ENCODE measurements at places on chromosomes 2 and 18.
A peak's percentile ranks its signal among the peaks of the same experiment; 100 is the strongest.

DNA sequence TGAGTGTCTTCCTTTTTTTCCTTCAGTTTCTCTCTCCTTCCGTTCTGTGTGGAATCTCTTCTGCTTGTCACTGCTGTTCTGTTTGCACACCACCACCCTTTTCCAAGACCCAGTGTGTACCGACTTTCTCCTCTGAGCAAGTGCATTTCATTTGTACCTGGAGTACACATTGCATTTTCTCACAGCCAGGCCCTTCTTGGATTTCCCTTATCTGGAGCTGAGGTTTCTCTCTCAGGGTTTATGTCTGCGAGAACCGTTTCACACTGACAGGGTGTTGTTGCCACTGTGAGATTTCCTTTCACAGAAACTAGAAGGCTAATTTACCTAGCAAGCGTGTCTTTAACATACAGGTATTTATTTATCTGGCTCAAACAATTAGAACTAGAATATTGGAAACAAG lies 26.2 kb downstream of the NCOA1 start:
- DNase-seq = no peak

DNA sequence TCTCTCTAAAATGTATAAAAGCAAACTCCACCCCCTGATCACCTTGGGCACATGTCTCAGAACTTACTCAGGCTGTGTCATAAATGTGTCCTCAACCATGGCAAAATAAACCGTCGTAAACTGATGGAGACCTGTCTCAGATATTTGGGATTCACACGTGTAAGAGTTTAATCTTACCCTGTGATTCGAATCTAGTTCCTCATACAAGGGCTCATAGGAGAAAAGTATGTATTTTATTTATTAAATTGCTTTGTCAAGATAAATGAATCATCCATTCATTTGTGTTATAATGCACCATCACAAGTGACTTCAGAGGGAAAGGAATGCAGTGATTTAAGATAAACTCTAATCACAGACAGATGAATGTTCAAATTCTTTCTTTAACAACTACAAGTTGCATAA lies 712.5 kb upstream of the LRATD1 start:
- DNase-seq = no peak

DNA sequence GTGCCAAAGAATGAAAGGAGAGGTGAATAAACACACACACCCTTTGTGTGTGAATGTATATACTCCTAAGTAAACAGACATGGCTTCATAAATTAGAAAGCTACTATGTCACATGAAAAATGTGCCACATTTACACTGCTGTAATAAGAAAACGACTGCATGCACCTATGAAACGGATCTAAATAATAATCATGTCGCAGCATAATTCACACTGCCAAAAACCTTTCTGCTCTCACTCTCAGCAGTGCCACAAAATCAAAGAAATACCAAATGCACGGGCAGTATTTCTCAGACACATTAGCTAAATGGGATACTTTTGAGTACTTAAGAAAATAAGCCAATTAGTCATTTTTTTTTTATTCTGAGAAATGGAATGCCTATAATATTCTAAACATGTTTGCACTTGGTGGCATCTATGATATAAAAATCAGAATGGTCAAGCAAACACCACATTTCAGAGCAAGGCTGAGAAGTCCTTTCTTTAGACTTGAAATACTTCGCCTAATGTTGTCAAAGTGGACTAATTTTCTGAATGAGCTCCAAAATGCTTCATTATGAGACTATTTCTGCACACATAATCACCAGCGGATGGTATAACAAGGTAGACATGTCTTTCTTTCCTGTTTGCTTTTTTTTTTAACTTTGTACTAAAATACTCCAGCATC lies 6.6 kb downstream of the BCL11A start:
- no peak for DNase-seq

DNA sequence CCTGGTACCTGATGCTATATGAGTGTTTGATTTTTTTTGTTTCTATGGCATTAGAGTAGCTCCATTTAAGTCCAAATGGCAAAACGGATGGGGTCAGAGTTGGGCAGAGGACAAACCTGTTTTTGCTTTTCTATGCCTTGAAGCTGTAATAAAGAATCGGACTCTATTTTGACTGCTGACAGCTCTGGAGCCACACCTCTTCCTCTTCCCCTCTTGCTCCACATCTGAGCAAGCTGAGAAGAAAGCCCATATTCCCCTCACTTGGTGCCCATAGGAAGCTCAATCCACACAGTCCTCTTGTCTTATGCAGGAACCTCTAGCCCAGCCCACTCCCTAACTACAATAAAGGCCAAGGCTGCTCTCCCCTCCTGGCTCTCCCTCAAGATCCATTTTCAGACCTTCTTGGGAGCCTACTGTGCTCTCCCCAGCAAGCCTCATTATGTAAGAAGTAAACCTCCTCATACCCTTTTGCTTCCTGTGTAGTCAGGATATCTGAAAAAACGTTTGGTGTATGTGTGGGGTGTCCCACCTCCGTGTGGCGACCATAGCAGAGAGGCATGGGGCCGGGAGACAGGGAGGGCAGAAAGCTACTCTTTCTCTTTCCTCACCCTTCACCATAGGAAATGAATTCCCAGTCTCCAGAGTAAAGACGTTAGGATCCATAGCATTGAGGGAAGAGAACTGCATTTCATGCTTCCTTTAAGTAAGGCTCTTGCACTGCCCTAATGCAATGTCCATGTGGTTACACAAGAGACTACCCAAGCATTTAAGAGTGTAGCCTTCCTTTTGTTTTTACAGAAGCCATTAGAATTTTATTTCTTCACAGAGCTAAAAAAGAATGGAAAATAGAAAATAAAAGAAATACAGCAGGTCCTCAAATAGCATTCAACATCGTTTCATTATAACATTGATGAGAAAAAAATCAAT lies 41.9 kb upstream of the RAPGEF4 start:
- DNase-seq = no peak

DNA sequence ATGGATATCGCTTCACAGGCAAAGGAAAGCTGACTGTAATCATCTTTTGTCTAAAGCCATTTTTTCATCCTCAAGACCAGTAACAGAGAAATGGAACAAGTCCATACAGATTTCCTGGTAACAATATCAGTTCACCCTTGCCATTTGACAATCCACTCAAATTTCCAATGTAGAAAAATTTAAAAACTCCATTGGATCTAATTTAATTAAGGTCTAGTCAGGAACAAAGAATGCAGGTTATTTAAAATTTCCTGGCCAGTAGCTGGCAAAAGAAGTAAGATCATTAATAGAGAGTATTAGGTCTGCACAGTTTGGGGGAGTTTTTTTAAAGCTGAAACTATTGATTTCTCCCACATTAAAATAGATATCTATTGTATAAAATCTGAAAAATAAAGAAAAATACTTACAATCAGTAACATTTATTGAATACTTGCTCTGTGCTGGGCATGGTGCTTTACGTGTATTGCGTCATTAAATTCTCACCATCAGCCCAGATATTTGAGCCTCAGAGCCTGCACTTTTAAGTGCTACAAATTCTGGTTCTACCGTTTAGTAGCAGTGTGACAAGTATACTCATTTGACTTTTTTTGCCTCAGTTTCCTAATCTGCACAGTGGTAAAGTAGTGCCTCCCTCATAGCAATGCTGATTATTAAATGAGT lies 41.8 kb downstream of the SMARCAL1 start:
- DNase-seq = no peak

DNA sequence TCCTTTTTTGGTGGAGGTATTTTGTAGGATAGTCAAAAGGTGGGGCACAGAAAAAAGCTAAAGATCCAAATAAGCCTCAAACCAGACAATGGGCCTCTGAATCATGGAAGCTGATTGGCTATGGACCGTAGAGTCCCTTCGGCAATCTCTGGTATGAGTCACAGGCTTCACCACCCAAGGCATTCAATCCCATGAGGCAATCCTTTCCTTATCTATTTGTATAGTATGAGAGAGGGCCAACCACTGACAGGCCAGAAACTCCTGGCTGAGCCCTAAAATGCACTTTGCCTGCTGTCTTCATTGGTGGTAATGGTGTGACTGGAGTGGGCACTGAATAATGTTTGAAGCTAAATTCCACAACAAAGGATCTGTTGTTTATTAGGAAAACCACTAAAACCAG lies 38.7 kb upstream of the MEX3C start:
- peak; percentile 91 for DNase-seq

- no peak for DNase-seq
Measured at GRCh38 chr2:232772531-232772930, 3.8 kb downstream of the KCNJ13 start.

- DNase-seq = no peak
Measured at GRCh38 chr2:152755029-152755428, 36.6 kb downstream of the ARL6IP6 start.

DNA sequence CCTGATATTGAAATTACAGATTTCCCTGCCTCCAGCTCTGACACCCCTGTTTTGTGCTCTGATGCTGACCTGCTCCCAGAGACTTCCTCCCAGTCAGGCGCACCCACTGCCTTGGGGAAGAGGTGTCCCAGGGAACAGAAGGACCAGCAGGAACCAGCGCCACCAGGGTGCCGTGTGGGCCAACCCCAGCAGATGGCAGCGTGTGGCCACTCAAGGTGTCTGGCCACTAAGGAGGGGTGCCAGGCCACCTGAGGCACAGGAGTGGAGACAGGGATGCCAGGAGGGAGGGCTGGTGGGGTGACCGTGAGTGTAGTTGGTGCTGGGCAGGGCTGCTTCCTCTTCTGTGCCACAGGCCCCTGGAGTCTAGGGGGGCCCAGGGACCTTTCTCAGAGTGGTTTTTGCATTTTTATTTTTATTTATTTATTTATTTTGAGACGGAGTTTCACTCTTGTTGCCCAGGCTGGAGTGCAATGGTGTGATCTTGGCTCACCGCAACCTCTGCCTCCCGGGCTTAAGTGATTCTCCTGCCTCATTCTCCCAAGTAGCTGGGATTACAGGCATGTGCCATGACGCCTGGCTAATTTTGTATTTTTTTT lies 56.0 kb downstream of the TEX44 start:
- DNase-seq = peak; percentile 78

GRCh38 chr2:18464913-18465312 lies 95.5 kb downstream of the RDH14 start:
- no peak for DNase-seq

DNA sequence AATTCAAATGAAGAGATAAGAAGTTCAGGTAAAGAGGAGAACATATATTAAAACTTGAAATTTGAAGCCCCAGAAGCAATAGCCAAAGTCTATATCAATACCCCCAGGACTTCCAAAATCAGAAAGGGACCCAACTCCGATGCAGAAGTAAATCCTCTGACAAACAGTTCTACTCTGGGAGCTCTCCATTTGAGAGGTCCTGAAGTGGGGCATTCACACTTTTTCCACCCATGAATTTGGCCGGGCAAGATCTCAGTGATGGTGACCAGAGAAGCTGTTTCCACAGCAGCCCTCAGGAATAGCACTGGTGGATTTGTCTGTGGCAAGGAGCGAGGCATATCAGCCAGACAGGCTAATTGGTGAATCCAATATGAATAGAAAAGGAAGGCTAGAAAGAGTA lies 313.6 kb upstream of the MC4R start:
- no peak for DNase-seq

GRCh38 chr2:78861546-78861945 lies 164.0 kb upstream of the REG3G start:
- peak; percentile 23 for DNase-seq

DNA sequence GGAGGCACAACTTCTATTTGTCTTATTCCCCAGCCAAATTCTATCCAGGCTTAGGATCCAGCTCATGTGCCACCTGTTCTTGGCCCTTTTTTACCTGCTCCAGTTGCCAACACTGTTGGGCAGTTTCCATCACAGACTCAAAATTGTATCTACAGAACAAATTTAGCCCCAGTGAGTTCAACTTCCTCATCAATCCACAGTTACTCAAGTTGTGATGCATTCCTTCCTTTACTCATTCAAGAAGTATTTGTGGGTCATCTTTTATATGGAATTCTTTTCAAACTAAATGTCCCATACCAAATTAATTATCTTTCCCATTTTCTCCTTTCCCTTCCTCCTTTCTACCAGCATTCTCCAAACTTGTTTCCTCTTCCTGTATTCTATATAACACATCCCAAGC lies 12.7 kb upstream of the DDX18 start:
- no peak for DNase-seq

- DNase-seq = peak; percentile 8
Measured at GRCh38 chr2:19786408-19787058, 115.2 kb downstream of the TTC32 start.

DNA sequence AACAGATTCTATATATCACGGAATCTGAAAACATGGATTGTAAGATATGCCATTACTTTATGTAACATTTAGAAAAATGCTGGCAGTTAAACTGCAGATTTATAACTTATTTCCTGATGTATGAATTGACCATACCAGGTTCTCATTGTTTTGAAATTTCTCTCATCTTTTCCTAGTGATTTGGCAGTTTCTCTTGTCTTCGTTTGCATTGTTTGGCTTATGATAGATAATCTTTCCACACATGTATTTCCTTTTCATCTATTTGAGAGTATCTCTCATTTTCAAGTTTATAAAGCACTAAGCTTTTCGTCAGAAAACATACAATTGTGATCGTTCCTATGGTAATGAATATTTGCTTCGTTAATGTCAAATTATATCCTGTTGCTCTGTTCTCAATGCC lies 16.3 kb downstream of the NBEAL1 start:
- DNase-seq = no peak

Data from SW480 (cell line).